ENCODE measurements at places on chromosomes 12 and 14. TPM values are rescaled to one million over a fixed set of nuclear protein-coding genes. Genes with fewer than 3 reads are reported as not detected.

KRT2 gene
- not detected for total RNA-seq

IFT81 gene
- 22.3 TPM for total RNA-seq

TCL1A gene
- not detected for total RNA-seq

IFNG-AS1 gene
- total RNA-seq, result not detected

MUCL1 gene
- not detected for total RNA-seq
